ENCODE measurements at places on chromosomes 6 and 20.
A peak's percentile ranks its signal among the peaks of the same experiment; 100 is the strongest.

DNA sequence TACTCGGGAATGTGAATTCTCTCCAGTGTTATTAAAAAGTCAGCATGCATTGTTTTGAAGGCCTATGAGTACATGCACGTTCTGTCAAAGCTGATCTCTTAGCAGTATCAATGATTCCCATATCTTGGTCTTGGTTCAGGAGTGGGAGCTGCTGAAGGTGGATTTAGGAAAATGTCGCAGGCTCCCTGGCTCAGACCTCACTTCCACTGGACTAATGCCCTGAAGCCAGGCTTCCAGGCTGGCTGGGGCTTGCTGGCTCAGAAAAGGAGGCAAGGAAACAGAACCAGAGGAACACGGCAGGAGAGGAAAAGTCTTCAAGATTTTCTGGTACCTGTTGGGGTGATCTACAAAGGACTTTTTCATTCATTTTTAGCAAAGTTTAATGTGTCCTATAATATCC lies 81.6 kb downstream of the OLIG3 start:
- DNase-seq = no peak

DNA sequence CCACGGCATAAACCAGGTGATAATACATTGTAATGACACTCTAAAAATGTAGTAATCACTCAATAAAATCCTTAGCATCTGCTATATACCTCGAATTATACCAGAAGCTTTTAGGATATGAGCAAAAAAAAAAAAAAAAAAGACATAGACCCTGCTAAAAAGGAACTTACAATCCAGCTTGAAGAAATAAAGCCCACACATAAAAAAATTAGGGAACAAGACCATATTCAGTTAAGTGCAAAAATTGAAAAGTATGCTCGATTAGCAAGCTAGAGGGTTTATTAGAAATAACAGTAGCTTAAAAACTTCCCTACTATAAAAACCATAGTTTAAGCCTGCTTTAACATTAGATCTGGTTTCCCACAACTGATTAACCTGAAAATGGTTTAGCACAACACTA lies 135.6 kb downstream of the GMPR start:
- DNase-seq = no peak

DNA sequence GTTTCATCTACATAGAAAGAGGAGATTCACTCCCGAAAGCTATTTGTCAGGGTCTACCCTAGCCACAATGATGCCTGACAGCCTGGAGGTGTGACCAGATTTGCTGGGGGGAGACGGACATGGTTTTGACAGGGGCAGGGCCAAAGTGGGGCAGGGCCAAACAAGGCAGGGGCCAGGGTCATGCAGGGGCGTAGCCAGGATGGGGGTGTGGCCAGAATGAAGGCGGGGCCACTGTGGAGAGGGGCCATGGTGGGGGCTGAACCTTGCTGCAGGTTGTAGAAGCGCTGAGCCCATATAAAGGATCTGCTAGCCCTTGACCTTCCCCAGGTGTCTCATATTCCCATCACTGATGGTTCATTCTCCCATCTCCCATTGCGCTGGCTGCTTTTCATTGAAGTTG lies 184.1 kb upstream of the SULF2 start:
- DNase-seq = no peak

DNA sequence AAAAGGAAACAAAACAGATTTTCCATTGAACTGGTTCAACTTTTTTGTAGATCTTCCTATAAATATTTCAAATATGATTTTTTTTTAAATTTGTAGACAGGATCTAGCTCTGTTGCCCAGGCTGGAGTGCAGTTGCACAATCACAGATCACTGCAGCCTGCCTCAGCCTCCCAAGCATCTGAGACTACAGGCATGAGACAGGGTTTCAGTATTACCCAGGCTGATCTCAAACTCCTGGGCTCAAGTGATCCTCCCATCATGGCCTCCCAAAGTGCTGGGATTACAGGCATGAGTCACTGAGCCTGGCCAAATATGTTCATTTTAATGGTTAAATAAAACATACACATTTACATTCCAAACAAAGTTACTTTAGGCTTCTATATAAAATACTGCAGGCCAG lies 33.6 kb downstream of the SAMHD1 start:
- DNase-seq = no peak

DNA sequence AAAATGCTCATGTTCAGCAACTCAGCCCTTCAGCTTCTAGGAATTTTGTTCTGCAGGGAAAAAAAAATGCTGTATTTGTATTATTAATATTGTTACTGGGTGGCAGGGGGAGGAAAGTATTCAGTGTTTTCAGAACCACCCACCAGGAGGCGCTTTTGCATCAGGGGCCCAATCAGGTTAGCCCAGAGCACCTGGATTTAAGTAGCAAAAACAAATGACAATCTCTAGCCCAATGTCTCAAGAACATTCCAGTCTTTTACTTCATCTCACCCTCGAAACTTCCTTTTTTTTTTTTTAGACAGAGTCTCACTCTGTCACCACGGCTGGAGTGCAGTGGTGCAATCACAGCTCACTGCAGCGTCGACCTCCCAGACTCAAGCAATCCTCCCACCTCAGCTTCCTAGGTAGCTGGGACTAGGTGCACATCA lies 635 bp upstream of the C20orf203 start:
- peak; percentile 61 for DNase-seq

GRCh38 chr6:134182528-134182927 lies 130.1 kb upstream of the SLC2A12 start:
- DNase-seq = no peak

- no peak for DNase-seq
Measured at GRCh38 chr20:46803123-46804020, 91.3 kb upstream of the EYA2 start.

DNA sequence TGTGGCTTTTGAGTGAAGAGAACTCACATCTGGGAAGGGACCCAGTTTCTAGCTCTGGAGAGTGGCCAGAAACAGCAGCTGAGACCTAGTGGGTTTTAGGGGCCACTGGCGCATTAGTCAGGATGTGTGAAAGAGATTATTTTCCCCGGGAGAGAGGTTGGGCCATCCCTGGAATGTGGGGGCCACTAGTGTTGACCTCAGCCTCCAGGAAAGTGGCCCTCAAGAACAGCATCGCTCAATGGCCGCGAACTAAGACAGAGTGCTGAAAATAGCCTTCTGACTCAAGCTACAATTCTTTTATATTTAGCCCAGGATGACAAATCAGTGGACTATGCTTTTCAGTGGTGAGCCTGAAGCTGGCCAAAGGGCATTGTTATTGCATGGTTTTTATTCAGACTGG lies 210.4 kb upstream of the RNF24 start:
- no peak for DNase-seq

DNA sequence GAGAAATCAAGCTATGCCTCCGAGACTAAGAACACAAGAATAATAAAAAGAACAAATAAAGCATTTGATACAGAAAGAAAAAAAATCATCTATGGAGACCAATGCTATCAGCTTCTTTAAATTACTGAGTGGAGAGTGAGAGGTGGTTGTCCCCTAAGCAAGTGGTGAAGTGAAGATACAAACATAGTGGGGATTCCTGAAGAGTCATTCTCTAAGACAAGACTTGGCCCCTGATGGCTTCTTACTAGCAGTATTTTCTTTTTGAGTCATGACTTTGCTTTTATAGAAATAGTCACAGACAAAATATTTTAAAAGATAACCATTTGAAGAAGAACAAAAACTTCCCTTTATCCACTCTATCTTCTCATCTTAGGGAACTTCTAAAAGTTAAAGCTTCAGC lies 261.4 kb upstream of the PRDM1 start:
- DNase-seq = no peak

DNA sequence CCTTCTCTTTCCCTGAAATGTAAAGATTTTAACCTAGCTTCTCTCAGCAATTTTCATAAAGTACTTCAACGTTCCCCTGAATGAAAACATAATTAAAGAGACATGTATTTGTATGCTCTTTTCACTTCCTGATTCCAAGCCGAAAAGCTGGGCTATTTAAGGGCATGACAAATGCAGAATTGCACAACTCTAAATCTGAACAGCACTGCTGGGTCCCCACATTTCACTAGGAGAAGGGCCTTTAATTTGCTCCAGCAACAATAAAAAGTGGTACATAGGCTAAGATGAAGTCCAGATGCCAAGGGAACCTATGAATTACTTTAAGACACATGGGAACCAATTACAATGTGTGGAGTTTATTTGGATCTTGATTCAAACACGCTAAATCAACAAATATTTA lies 42.0 kb downstream of the IRAK1BP1 start:
- DNase-seq = no peak

DNA sequence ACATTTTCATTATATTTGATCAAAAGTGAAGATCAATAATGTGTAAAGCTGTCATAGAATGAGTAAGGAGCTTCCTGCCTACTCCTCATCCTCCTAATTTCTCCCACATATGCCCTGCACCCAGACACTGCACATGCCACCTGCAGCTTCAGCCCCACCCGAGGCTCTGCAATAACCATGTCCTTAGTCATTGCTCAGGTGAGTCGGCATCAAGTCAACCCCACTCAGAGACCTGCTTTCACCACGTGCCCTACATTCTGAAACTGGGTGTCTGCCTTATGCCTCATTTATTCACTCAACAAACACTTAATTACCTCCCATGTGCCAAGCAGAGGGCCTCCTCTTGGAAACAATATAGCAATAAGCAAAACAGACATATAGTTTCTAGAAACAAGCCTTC lies 15.4 kb upstream of the TNFAIP3 start:
- DNase-seq = no peak

DNA sequence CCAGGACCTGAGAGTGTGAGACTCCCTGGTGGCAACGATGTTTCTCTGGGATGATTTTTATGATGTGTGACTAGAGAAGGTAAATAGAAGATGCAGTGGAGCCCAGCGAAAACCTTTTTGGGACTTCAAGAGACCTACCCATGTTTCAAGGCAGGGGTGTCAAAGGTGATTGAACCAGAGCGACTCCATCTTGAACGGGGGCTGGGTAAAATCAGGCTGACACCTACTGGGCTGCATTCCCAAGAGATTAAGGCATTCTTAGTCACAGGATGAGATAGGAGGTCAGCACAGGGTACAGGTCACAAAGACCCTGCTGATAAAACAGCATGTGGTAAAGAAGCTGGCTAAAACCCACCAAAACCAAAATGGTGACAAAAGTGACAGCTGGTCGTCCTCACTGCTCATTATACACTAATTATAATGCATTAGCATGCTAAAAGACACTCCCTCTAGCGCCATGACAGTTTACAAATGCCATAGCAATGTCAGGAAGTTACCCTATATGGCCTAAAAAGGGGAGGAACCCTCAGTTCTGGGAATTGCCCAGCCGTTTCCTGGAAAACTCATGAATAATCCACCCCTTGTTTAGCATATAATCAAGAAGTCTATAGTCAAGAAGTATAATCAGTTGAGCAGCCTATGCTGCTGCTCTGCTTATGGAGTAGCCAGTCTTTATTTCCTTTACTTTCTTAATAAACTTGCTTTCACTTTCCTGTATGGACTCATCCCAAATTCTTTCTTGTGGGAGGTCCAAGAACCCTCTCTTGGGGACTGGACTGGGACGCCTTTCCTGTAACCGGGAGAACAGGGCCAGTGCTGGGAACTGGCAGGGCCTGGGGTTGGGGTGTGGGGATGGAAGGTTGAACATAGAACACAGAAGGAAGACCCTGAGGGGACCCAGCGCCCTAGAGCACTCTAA lies 526.4 kb downstream of the QKI start:
- DNase-seq = no peak

GRCh38 chr20:38895098-38895949 lies 30.9 kb upstream of the FAM83D start:
- DNase-seq = no peak

DNA sequence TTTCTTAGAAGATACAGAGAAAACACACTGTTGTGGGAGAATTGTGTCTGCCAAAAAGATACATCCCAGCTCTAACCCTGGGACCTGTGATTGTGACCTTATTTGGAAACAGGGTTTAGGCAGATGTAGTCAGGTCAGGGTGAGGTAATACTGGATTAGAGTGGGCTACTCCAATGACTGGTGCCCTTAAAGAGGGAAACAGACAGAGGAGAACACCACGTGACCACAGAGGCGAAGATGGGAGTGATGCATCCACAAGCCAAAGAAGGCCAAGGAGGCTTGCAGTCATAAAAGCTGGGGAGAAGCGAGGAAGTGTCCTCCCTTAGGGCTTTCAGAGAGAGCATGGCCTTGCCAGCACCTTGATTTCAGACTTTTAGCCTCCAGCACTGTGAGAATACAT lies 35.6 kb downstream of the SLC52A3 start:
- DNase-seq = no peak

- no peak for DNase-seq
Measured at GRCh38 chr6:139313229-139313628, 21.4 kb upstream of the TXLNB start.

GRCh38 chr6:35500782-35501181 lies 3.9 kb upstream of the TEAD3 start:
- DNase-seq = no peak

GRCh38 chr6:170148709-170149470 lies 142.0 kb downstream of the DLL1 start:
- no peak for DNase-seq

GRCh38 chr6:6820641-6821238 lies 232.2 kb downstream of the LY86 start:
- no peak for DNase-seq

DNA sequence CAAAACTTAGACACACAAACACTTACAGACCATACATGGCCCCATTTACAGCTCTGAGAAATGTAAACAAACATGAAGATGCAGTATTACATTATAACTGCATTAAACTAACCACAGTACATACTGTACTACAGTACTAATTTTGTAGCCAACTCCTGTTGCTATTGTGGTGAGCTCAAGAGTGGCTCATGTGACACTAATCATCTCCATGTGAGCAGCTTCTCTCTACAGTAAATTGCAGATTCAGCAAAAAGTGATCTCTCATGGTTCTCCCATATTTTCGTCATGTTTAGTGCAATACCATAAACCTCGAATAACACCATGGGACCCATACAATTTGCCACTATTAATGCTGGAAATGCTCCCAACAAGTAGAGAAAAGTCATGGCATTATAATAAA lies 860.4 kb downstream of the EPHA7 start:
- no peak for DNase-seq

DNA sequence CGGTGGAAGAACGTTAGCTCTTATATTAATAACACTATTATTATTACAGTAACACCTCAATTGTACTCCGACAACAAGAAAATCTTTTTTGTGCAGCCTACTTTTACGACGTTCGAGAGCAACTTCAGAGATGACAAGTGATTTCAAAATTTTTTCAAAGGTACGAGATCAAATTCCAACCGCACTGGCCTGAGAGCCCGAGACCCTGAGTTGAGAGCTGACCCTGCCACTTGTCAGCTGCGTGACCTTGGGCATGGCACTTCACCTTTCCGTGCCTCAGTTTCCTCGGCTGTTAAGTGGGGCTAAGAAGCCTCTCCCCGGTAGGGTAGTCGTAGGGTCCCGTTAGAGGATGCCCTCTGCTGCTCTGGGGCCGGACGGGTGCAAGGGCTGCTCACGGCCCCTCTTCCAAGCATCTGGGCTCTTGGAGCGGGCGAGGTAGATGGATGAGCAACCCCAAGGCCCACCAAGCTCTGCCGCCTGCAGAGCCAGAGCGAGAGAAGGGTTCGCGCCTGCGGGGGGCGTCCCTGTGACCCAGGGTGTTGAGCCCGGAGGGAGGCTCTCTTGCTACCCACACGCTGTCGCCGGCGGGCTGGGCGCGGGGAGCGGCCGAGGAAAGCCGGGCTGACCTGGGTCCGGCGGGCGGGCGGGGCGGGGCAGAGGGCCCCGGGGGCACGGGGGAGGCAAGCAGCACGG lies 510 bp downstream of the NDRG3 start:
- DNase-seq = no peak
